NCI-H1417 treated with DMSO at 0.1 percent for 48 hours (cell line): ENCODE measurements at places on chromosomes 11 and 22.

DNA sequence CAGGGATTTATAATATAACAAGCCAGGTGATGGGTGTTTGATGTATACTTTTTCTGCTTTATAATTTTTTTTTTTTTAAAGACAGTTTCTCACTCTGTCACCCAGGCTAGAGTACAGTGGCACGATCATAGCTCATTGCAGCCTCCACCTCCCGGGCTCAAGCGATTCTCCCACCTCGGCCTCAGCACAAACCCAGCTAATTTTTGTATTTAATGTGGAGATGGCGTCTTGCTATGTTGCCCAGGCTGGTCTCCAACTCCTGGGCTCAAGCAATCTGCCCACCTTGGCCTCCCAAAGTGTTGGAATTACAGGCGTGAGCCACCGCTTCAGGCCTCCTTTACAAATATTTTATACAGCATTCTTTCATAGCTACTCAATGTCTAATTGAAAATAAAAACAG is 48.6 kb downstream of the MORC2 start:
- DNase-seq: no peak

DNA sequence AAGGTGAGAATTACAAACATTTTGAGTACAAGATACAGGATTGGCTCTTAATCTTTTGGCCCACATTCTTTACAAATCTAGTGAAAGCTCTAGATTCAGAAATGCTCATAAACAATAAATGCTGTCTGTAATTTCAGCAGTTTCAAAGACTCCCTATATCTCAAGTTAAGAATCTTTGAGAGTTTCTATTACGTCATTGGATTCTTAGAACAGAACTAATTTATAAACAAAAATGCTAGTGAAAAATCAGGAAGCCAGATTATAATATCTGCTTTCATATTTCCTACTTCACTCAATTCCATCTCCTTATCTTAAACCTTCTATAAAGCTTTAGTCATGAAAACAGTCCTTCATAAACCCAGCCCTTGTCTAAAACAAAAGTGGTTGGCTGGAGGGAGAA is 32.1 kb downstream of the CTSC start:
- no peak for DNase-seq

DNA sequence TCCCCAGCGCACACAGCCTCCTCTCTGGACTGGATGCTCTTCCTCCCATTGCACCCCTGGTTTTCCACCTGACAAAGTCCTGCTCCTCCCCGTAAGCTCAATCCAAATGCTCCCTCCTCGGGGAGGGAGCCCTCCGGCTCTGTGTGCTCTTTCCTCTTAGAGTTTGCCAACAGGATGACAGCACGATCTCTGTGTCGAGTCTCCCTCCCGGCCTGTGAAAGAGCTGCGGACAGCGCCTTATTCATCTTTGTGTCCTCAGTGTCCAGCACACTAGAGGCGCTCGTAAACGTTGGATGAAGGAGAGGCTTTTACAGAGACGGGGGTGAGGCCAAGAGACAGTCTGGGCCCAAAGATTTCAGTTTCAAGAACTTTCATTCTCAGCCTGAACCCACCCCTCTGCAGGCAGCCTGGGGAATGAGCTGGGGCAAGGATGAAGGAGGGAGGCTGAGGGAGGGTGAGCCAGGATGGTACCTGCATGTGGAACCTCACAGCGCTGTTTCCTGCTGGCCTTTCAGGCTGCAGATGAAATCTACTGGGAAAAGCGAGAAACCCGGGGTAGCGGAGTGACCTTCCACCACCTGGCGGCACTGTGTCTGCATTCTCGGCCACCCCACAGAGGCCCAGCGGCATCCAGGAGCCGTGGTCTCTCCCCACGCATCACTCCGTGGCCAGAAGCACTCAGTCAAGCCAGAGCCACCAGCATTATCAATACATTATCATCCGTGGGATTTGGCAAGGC is 8.5 kb upstream of the TMPRSS4 start:
- no peak for DNase-seq

DNA sequence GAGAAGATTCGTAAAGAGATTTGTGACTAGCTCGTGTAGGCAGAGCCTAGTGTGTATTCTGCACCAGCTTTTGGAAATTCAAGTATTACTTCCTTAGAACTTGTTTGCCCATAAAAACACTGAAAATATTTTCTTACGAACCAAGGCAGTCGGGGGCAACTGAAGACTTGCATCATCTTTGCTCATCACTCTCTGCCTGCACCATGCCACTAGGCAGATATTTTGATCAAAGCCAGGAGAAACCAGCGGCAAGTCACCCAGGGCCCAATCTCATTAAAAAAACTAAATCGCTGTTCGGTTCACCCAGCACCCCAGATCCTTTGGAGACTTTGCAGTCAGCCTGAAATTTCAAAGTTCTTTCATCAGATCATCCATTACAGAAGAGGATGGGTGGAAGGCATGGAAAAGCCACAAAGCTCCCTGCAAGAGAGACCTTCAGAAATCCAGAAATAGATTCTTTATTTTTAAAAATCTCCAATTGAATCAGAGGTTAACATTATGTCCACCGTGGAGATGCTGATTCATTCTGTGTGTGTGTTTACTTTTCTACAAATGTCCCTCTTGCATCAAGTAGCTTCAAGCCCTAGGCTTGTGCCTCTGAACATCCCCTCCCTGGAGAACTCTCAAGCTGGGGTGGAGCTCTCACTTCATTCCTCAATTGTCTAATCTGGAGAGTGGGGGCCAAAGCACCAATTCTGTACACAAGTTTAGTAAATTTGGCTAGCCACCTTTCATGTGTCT is 78.4 kb downstream of the ETS1 start:
- DNase-seq: no peak

- DNase-seq: no peak
These were observed 13.1 kb downstream of the UBASH3B start for GRCh38 chr11:122668562-122669090.

GRCh38 chr11:128929468-128929867 is 13.2 kb downstream of the TP53AIP1 start:
- DNase-seq: no peak

- DNase-seq: no peak
These were observed 355 bp upstream of the AP1B1 start for GRCh38 chr22:29388759-29389090.

DNA sequence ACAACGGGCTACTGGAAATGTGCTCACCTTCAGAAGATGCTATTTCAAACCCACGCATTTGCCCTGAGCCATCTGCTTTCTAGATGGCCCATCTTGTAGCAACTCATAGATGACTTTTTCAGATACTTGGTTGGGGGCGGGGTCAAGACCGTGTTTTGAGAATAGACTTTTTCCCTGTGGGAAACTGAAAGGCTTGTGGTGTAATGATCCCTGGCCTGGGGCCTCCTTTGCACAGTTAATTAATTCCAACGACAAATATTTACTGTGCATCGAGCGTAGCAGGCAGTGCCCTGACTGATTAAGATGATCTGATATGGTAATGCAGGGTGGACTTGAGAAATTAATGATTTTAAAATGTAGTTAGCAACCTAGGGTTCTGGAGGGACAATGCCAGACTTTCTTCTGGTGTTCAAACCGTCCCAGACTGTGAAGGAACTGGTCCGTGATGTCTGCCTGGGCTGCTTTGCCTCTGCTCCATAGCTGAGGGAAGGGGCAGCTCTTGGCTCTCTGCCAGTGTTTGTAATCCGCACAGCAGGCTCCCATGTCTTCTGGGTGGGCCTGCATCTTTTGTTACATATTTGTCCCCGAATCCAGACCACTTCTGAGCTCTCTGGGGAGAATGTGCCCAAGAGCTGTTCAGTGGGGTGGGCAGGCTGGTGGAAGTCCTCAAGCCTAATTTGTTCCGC is 84.8 kb downstream of the ADAMTS15 start:
- no peak for DNase-seq

DNA sequence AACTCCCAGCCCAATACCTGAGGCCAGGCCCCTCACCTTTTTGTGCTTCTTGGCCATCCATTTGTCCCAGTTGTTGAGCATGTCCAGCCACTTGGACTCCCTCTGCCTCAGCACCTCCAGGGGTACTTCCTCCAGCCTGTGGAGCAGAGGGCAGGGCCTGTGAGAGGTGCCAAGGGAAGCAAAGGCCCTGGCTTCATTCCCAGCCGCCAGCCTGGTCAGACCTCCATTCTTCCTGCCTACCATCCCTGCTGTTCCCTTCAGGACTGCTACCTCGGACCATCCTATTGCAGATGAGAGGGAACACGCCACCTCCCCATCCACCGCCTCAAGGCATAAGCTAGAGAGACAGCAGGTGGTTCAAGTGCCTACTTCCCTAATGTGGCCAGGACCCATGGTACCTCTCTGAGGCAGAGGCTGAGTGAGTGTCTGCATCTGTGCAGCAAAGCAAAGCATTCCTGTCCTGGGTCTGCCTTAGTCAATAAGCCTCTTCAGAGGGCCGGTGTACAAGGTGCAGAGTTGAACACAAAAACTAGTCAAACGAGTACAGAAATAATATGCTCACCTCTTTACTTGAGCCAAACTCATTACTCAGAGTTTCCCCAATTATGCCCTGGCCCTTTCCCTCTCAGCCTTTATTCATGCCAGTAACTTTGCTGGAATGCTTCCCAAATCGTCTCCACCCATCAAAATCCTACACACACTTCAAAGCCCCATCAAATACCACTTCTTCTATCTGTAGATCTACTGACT is 15.4 kb upstream of the CASTOR1 start:
- no peak for DNase-seq

DNA sequence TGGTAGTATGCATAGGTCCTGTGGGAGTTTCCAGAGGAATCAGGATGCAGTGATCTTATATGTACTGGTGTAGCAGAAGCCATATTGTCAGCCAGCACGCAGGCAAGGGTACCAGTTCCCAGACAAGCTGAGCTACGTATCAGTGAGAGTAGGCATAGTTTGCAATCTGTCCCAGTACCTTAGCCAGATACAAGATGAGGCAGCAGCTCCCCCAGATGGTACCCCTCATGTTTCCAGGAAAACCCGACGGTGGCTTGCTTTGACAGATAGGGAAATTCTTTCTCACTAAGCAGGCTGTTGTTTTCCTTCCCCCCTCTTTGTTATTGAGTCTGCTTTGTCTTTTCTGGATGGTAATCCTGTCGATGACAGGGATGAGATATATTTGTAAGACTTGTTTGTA is 109.7 kb upstream of the RRM1 start:
- DNase-seq: no peak

- DNase-seq: no peak
These were observed 26.3 kb upstream of the RBMXL2 start for GRCh38 chr11:7062534-7062933.

- peak; percentile 23 for DNase-seq
These were observed 61.9 kb downstream of the CTSC start for GRCh38 chr11:88275636-88276035.

GRCh38 chr22:32828150-32828549 is 26.6 kb downstream of the TIMP3 start:
- DNase-seq: no peak

GRCh38 chr11:11247576-11247975 is 105.5 kb downstream of the CSNK2A3 start:
- no peak for DNase-seq

DNA sequence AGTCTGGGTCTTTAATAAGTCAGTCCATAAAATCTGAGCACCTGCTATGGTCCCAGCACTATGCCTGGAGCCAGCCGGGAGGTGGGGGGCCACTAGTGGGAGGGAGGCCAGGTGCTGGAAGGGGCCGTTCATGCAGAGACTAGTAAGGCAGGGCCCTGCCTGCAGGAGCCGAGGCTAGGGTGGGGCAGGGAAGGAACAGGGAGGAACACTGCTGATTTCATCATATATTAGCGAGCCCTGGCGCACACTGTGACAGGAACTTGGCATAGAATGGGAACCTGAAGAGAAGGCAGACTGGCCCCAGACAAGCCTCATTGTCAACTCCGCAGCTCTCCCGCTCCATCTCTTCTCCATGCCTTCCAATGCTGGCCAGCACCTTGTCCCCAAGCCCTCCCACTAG is 7.1 kb downstream of the VSIG10L2 start:
- no peak for DNase-seq

GRCh38 chr11:69852056-69852455 is 32.8 kb upstream of the FGF3 start:
- DNase-seq: no peak
